Hepatic stellate cell (primary cell): ENCODE measurements at places on chromosomes 6 and 20.
A peak's percentile ranks its signal among the peaks of the same experiment; 100 is the strongest.

DNA sequence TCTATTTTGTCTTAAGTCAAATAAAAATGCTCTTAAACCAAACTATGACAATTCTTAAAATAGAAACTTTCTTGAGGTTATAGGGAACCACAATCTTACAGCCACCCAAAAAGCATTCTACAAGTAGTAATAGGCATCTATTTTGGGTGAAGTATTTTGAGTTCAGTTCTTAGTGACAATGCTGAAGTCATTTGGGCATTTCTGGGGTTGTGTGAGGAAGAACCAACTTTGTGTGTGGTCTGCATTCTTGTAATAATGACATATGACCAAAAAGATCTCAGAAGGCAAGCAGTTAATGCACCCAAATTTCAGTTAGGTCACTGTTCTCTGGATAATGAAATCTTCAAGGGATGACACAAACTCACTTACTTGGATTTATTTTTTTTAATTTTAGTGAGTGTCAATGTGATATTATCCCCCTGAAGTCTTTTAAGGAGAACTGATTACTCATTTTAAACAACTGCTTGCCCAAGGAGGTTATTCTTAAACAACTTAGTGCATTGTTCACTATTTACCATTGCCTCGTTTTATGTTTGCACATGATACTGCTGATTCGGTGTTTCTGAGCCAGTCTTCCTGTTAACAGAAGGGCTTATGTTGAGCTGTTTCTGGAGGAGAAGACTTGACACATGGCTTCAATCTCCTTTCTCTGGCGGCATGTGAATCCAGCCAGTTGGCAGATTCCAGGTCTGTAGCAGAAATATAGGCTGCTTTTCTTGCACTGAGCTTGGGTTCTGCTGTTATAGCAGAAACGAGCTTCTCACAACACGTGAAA is 618.9 kb downstream of the BCKDHB start:
- DNase-seq, result peak; percentile 5

GRCh38 chr6:115643762-115644161 is 416.9 kb downstream of the FRK start:
- DNase-seq, result no peak

DNA sequence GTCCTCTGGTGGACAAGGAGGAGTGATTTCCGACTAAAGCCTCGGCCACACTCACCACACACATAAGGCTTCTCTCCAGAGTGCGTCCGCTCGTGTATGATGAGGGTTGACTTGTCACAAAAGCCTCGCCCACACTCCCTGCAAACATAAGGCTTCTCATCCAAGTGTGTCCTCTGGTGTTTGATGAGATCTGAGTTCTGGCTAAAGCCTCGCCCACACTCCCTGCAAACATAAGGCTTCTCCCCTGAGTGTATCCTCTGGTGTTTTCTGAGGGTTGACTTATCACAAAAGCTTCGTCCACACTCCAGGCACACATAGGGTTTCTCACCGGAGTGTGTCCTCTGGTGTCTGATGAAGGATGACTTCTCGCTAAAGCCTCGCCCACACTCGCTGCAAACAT is 12.9 kb upstream of the SNRPB start:
- DNase-seq, result no peak

- no peak for DNase-seq
These were observed 64.8 kb upstream of the NRSN1 start for GRCh38 chr6:24060982-24061754.

DNA sequence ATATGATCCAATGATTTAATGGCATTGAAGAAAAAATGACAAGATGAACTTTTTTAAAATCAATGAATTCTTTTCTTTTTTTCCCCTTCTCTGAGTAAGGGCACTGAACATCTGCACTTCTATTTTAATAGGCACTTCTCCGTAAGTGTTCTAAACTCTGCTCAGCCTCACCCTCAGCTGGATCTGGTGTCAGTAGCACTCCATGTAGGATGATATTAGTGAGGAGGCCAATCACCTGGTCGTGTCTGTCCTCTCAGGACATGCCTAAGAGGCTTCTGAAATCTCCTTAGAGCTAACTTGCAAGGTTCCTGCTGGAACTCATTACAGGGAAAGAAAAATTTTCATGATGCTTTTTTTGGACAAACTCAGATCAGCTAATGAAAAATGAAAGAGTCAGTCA is 148.6 kb upstream of the MLIP start:
- no peak for DNase-seq

DNA sequence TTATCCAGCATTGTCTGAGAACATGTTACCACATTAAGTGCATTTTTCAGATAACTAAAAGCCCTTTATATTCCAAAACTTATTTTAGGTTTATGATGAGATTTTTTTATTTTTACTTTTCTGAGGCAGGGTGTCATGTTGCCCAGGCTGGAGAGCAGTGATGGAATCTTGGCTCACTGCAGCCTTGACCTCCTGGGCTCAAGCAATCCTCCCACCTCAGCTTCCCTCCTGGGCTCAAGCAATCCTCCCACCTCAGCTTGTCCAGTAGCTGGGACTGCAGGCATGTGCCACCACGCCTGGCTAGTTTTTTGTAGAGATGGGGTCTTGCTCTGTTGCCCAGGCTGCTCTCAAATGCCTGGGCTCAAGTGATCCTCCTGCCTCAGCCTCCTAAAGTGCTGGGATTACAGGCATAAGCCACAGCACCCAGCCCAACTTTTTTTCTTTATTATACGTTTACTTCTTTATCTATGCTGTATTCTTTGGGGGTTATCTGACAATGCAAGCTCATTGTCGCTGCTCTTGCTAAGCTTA is 6.2 kb downstream of the DYNLT1 start:
- DNase-seq, result no peak
